ENCODE measurements at places on chromosomes 6 and 20.

DNA sequence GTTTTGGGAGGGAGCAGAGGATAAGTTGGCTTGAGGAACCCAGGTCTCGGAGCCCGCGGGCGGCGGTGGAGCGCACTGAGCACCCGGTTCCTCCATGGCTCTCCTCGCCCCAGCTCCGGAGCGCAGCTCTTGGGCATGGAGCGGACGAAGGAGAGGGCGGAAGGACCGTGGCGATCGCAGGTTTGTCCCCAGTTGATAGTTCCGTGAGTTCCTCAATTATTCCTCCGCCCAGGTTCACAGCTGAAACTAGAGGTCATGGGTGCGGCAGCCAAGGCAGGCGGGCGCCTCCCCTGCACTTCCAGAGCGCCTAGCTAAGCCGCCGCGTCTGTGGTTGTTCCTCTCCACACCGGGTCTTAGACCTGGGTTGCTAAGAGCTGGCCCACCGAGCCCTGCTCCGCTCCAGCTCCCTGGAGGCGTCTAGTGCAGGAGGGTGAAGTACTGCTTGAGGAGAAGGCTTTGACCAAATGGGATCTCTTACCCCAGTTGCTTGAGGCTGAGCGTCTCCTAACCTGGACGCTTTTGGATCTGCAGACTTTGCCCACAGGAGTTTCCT lies at the start of gene HTR1B:
HTR1B (minus strand) TSS at position 184 of the 553 bp plus-strand sequence; CDS start at position 96, 88 bp downstream.
- no peak for DNase-seq

DNA sequence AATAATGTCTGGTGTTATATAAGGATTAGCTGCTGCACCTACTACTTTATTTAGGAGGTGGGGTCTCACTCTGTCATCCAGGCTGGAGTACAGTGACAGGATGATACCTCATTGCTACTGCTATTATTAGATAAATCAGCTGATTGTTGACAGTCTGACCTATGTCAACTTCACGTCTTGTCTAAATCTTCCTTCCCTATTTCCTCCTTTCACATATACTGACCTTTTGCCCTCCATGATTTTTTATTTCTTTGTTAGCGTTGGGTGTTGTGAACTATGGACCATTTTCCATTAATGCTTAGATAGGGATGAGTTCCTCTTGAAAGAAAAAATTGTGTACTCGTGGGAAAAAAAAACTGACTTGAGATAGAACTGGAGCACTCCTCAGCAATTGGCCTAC lies 109.9 kb upstream of the BEND6 start:
- DNase-seq, result no peak

GRCh38 chr6:4554645-4555044 lies 221.6 kb upstream of the CDYL start:
- no peak for DNase-seq

DNA sequence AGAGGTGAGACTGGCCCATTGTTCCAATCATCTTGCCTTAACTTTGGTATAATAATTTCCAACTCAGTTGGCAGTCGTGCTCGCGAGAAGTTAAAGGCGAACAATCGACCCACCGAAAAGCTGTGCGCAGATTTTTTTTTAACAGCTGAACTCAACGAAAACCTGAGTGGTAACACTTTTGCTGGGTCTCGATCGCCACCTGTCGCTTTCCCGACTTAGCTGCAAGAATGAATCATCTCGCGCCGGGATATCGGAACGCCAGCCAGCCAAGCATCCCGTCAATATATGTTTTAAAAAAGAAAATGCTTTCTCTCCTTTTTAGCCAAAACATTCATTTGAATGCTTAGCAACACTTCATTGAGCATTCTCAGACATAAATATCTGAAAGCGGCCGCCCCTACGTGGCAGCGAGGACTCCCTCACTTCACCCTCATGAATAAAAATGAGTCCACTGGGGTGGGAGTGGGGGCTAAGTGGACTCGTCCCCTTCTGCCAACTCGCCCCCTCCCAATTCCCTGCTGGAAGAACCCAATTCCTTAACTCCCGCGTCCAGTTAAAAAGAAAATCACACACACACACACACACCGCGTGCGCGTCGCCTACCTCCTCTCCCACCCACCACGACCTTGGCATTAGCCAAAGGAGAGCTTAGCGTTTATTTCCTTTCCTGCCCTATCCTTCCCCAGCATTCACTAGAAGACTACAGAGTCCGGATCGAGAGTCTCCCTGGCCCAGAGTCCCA lies 1.5 kb downstream of the COL12A1 start:
- peak; percentile 58 for DNase-seq

DNA sequence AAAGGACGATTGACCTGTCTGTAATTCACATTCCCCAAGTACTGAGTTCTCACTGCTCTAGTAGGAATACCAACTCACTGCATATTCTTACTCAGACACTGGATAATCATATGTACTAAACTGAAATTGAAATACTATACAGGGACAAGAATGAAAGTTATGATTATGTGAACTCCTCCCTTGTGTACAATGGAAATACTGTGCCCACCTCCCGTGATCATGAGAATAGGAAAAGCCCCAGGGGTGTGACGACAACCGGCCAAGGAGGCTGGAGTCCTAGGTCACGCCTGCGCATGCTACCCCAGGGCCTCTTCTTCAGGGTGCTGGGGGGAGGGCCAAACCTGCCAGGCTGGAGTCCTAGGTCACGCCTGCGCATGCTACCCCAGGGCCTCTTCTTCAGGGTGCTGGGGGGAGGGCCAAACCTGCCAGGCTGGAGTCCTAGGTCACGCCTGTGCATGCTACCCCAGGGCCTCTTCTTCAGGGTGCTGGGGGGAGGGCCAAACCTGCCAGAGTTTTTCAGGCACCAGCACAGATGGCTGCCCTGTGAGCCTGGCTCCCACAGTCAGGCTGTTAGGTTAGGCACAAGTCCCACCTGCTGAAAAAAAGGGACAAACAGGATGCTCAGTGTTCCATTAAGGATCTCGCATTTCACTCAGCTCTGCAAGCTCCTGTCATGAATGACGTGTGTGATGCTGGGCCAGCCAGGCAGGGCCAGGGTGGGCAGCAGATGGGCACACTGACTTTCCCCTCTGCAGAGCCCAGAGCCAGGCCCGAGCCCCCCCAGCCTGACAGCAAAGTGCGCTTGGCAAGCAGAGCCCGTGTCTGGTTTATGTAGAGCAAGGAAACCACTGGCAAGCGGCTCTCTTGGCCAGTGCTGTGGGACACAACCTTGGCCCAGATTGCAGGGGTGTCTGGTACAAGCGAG lies 107.7 kb downstream of the FOXF2 start:
- DNase-seq, result no peak

GRCh38 chr6:13421425-13422059 lies 65.9 kb downstream of the GFOD1 start:
- DNase-seq, result no peak
